Ureter (tissue), 1 donor: ENCODE measurements at places on chromosomes 3 and 15. TPM values are rescaled to one million over a fixed set of nuclear protein-coding genes. Genes with fewer than 3 reads are reported as not detected.

Gene CFAP92
- 2.1 TPM for total RNA-seq

DNA sequence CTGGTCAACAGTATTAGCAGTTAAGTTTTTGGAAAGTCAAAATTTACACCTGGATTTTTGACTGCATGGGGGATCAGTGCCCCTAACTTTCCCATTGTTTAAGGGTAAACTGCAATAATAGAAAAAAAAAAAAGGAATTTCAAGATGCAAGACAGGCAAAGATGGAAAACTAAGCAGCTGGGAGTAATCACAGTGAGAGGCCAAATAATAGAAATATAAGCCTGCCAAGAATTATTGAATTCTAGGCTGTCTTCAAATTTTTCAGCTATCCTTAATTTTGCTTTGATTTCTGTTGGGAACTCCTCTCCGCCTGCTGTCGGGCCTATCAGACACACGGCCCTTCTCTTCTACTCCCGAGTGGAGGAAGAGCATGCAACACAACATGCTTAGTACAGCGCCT lies 215.5 kb upstream of the LMCD1 start:
- no peak for DNase-seq

GRCh38 chr3:62554264-62554799 lies 181.0 kb upstream of the FEZF2 start:
- no peak for DNase-seq

Gene GP9
- total RNA-seq, result not detected

DNA sequence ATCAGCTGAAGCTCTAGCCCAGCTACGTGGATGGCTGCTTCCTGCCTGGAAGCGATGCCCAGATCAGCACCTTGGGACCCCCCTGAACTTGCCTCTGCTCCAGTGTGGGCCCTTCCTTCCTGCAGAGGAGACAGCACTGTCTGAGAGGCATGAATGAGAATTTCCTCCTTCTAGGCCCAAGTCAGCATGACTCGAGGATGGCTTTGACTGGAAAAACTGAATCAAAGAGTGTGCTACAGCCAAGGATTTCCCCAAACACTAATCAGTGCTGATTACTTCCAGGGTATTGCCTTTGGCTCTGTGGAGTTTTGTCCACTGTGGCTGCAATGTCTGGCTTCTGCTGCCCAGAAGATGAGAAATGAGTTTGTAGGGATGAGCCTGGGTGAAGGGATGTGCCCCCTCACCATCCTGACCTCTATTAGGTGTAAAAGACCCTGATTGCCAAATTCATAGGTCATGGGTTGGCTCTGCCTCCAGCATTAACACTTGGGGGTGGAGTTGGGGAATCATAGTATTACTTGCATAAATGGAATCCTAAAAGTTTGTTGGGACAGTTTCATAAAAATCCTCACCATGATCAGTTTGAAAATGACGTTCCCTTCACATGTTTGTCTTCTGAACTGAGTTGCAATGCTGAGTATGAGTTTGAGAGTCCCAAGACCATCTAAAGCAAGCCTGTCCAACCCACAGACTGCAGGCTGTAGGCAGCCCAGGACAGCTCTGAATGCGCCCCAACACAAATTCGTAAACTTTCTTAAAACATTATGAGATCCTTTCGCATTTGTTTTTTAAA lies 36.7 kb downstream of the FLNB start:
- no peak for DNase-seq

Gene UROC1
- not detected for total RNA-seq

DNA sequence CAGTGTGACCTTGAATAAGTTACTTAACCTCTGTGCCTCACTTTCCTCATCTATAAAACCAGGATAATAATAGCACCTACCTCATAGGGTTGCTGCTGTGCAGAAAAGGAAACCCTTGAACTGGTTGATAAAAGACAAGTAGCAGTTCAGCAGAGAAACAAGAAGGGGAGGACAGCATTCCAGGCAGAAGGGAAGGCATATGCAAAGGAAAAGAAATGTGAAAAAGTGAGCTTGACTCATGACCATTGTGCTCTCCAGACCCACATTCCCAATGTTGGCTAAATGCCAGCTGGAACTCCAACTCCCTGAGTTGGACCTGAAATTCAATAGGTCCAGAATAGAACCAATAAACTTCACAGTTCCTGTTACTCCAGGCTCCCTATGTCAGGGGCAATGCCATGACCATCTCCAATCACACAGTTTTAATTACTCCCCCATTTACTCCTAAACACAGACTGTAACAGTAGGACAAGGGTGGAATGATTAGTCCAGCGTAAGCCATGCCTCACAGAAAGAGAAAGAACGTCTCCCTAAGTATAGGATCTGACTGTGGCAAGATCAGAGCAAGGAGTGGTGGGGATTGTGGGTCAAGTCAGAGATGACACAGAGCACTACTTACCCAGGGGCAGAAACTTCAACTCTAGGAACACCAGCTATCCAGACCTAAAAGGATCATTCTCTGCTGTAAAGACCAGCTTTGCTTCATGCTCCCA lies 26.9 kb downstream of the PRKAR2A start:
- no peak for DNase-seq

DNA sequence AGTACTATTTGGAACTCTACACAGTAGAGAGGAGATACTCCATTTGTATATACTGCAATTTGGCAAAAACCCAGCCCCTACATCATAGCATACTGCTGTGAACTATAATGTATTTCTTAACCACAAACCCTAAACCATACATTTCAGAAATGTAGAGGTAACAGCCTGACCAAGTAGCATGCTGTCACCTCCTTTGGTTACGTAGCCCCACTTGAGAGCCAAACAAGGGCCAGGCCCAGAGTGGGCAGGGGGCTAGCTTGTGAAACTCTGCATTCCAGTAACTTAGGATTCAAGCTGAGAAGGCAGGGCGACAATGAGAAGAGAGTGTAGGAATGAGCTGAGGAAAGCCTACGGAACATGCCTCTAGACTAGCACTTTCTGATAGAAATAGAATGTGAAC lies 135.8 kb downstream of the GREM1 start:
- no peak for DNase-seq

Gene ISY1
- total RNA-seq, result 34.4 TPM

GRCh38 chr15:62444104-62445022 lies 279.3 kb upstream of the C2CD4B start:
- DNase-seq, result no peak

DNA sequence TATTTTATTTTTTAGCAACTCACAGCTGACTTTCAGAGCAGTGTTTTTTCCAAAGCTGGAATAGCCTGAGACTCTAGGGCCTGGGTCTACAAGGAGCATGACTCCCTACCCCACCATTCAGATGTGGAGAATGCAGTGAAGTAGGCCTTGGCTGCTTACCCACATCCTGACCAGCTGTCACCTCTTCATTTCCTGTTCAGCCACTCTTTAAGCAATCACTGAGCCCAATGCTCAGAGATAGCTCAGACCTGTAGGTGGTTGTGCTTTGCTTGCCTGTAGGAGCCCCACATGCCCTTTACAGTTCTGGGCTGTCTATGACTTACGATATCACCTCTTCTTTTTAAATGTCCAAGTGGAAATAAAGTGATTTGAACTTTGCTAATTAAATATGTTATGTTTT lies 148.1 kb downstream of the NEK11 start:
- no peak for DNase-seq

Gene CHRFAM7A
- total RNA-seq, result 2.7 TPM

Gene CRYBG3
- total RNA-seq, result 37.7 TPM

GRCh38 chr15:60541481-60542299 lies 62.7 kb upstream of the ICE2 start:
- DNase-seq, result no peak

- no peak for DNase-seq
Measured at GRCh38 chr15:64256051-64256450, 93.2 kb upstream of the PPIB start.

DNA sequence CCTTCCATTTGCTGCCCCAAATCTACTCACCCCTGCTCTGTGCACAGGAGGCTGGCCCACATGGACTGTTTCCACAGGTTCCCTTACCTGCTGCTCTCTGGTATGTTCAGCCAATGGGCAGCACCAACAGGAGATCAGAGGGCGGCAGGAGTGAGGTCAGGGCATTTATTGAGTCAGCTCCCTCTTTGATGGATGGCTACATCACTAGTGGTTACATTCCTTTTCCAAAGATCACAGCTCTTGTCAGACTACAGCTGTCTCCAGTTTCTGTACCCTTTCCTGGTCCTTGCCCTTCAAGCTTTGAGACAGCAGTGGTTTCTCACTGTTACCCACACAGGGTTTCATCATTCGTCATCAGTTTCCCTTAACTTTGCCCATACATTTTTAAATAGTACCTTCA lies 325.1 kb downstream of the SUCLG2 start:
- DNase-seq, result no peak

GRCh38 chr3:115498898-115499297 lies 124.4 kb upstream of the GAP43 start:
- no peak for DNase-seq

DNA sequence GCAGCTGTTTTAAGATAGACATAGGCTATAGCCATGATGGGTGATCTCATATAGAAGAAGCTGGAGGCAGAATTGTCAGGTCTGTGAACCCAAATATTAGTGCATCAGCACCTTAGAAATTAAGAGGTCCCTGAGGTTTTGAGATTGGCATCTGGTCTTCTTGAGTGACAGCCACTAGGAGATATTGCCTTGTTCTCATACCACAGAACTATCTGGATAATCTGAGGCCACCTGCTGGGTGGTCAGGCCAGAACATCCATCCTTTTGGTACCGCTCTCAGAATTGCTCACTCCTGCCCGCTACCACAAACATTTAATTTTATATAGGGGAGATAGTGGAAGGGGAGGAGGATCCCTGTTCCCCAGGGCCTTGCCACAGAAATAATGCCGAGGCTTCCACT lies 210.6 kb upstream of the ZPLD1 start:
- no peak for DNase-seq

- no peak for DNase-seq
Measured at GRCh38 chr3:19540464-19540863, 392.2 kb downstream of the KCNH8 start.

DNA sequence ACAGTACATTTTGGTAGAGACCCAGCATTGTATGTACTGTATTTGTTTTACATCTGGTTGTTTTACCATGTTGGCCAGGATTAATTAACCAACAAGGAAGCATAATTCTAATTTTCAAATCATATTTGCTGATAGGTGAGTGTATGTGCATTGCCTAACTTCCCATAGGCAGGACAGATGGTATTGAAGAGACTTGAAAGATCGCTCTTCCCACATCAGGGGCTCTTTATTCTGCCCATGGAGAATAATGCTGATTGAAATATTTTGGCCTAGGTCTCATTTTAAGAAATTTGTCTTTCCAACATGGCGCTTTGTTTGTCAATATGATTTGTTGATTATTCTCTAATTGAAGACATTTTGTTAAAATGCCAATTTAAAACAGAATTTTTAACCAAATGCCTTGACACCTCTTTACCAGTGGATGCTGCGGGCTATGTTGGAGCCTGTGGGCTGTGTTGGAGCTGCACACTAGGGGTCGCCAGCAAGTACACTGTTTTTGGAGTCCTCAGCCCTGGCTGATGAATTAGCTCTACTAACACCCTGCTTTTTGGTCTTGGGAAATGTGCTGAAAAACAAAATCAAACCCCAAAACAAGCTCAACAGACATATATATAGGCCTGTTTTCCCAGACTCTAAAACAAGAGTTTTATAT lies 5.3 kb downstream of the P2RY12 start:
- no peak for DNase-seq

Gene CYP8B1
- total RNA-seq, result not detected

DNA sequence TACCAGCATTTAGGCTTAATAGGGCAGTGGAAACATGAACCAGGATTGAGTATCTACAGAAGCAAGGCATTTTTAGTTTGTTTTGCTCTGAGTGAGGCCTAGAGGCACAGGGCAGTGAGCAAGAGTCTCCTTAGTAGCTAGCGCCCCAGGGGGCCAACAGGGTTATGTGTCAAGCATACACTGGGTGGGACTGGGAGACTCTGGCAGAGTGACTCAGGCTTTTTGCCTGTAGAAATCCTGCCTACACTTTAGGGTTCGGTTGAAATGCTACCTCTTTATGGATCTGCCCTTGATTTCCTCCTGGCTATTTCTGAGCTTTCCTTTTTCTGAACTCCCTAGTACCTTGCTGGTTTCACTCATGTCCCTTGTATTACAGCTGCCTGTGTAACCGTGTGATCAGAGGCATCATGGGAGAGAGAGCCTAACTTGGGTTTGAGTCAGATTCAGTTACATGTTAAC lies 72.2 kb downstream of the TOP2B start:
- DNase-seq, result no peak

Gene TOPAZ1
- not detected for total RNA-seq

DNA sequence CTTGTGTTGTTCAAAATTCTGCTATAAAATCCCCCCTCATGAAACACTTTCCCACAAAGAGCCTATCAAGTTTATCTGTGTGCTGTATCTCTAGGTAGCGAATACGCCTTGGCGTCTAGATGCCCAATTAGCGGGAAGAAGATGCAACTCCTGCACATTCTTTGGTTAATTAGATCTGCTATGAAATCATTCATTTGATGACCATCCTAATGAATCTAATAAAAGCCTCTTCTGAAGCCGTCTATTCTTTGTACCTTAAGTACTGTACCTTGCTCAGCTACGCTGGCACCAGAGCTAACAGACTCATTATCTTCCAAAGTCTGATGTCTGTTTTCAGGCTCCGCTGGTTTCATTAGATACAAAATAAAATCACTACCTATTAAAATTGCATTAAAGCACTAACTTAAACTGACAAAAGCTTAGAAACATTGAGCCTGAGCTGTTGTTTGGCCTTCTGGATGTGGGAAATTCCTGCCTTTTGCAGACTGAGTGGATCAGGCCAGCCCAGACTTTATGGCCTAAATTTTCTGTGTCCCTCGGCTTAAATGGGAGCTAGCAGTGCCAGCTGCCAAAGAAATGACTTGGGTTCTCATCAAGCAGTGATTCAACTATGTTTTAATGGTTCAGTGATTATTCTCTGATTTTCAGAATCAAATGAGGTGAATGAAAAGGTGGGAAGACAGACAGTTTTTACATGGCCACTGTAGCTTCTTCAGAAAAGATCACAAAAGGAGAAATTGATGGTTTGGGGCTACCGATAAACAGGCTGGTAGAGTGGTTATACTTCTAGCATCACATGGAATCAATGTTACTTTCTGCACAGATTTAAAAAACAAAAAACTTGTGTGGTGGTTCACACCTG lies 28.4 kb upstream of the CHST2 start:
- DNase-seq, result no peak

- DNase-seq, result no peak
Measured at GRCh38 chr15:45921978-45922377, 287.1 kb downstream of the SQOR start.

Gene CTDSPL
- total RNA-seq, result 68.4 TPM

DNA sequence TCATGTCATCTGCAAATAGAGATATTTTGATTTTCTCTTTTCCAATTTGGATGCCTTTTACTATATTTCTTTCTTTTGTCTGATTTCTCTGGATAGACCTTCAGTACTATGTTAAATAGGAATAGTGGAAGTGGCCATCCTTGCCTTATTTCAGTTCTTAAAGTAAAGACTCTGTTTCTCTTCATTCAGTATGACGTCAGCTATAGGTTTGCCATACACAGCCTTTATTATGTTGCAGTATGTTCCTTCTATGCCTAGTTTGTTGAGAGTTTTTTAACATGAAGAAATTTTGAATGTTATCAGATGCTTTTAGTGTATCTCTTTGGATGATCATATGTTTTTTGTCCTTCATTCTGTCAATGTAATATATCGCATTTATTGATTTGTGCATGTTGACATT lies 566.7 kb upstream of the ROBO1 start:
- DNase-seq, result no peak

Gene EIF4G1
- total RNA-seq, result 351 TPM
